Stimulated activated CD8-positive, alpha-beta memory T cell treated with anti-CD3 and anti-CD28 coated beads, Interleukin-15, amount 100 ng/mL, for 4 hours (primary cell): ENCODE measurements at places on chromosomes 12 and 14.
A peak's percentile ranks its signal among the peaks of the same experiment; 100 is the strongest.

DNA sequence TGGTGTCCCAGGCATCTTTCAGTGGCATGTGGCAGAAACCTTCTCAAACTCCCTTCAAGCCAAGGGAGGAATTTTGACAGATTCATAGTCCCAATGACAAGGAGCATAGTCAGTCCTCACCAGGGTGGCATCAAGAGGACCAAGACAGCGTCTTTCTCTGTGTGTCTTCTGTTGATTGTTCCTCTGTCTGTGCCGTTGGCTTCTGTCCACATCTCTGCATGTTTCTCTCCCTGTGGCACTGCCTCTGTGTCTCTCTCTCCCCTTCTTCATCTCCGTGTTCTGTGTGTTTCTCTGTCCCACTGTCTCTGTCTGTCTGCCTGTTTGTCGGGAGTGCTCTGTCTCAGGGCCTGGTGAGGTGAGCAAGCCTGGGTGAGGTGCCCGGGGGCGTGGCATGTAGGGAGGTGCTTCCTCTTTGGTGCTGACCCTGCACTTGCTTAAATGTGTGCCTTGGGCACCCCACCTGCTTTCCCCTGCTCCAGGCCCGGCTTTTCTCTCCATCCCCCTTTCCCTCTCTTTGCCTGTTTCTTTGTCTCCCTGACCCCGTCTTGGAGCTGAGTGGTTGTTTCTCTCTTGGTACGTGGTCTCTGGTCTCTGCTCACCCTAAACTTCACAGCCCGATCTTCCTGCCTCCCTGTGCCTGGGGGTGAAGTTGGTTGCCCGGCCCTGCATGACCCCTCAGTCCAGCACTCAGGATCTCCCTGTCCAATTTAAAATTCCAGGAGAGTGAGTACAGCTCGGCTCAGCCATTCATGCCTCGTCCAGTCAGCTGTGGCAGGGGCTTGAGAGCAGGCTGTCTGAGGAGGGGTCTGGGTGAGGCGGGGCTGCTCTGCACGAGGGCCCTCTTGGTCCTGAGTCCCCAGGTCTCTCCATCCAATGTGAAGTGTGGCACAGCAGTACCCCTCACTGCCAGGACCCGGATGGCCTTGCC lies 28.5 kb downstream of the JDP2 start:
- DNase-seq, result no peak

- DNase-seq, result no peak
Measured at GRCh38 chr12:25126746-25127145, 68.2 kb downstream of the DNAI7 start.

DNA sequence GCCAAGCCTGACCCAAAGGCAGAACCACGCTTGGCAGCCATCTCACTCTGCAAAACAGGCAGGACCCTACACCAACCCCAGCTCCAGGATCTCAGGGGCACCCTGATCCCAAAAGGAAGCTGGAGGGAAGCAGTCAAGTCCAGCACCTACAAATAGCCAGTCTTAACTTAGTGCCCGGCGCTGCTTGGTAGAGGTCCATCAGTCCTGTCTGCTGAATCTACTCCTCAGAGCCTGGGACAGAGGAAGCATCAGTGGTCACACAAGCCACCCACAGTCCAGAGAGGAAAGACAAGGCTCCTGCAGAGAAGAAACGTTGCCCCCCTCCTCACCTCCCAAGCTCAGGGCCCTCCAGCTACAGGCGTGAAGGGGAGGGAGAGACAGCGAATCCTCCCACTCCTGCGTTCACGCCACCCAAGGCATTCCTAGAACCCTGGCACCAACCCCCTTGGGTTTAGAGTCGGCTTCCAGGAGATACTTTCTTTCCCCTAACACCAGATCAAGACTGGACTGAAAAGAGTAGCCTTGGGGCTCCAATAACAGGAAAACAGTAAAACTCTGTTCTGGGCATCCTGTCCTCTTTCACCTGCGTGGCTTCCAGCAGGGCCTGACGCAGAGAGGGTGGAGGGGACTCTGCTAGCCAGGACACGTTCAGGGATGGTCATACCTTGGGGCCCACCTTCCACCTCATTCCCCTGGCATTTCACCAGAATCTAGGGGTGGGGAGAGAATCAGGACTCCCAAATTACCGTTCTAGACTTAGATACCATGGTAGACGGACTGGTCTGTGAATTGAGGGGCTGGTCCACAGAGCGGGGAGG lies 1.2 kb downstream of the PXN start:
- DNase-seq, result no peak

DNA sequence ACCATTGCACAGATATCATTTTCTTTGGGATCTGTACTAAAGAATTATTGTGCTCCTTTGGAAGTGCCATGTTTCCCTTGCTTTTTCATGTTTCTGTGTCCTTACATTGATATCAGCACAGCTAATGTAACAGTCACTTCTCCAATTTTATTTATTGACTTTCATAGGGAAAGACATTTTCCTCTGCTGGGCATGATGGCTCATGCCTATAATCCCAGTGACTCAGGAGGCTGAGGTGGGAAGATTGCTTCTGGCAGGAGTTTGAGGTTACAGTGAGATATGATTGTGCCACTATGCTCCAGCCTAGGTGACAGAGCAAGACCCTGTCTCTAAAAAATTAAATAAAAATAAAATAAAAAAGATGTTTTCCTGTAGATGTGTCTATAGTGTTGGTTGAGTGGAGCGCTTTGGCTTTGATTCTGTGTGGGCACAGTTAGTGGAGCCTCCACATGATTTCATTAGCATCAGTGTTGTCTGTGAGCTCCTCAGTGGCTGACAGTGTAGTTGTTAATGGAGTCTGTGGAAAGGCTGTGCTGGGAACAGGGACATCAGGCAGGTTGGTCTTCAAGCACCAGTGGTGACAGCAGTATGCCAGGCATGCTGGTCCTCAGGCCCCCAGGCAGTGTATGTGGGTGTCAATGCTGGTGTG lies 7.4 kb downstream of the OAS2 start:
- no peak for DNase-seq

DNA sequence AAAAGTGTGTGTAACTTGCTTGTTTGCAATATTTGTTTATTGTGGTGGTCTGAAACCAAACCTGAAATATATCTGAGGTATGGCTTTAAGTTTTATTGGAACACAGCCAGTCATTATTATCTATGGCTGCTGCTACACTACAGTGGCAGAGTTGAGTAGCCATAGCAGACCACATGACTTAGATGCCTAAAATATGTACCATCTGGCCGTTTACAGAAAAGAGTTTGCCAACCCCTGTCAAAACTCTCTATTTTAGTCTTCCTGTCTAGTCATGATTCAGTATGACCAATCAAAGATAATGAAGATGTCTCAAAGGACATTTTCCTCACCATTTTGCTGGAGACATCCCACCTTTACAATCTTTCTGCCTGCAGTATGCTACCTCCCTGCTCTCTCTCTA lies 242.3 kb downstream of the ANO6 start:
- no peak for DNase-seq

DNA sequence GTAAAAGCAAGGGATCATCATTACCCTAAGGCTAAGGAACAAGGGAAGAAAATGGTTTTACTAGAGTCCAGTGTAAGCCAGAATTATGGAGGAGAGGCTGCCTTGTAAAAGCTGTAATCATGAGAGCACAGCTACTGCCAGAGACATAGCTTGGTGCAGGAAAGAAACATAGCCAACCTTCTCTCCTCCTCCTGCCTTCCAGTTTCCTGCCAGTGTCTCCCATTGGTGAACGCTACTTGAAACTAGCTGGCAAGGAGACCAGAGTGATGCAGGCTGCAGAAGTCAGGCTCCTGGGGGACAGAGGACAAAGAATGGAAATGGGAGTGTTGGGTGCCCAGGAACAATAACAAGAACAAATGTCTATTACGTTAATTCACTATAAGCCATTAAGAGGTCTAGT lies 158.5 kb downstream of the NELL2 start:
- DNase-seq, result no peak

DNA sequence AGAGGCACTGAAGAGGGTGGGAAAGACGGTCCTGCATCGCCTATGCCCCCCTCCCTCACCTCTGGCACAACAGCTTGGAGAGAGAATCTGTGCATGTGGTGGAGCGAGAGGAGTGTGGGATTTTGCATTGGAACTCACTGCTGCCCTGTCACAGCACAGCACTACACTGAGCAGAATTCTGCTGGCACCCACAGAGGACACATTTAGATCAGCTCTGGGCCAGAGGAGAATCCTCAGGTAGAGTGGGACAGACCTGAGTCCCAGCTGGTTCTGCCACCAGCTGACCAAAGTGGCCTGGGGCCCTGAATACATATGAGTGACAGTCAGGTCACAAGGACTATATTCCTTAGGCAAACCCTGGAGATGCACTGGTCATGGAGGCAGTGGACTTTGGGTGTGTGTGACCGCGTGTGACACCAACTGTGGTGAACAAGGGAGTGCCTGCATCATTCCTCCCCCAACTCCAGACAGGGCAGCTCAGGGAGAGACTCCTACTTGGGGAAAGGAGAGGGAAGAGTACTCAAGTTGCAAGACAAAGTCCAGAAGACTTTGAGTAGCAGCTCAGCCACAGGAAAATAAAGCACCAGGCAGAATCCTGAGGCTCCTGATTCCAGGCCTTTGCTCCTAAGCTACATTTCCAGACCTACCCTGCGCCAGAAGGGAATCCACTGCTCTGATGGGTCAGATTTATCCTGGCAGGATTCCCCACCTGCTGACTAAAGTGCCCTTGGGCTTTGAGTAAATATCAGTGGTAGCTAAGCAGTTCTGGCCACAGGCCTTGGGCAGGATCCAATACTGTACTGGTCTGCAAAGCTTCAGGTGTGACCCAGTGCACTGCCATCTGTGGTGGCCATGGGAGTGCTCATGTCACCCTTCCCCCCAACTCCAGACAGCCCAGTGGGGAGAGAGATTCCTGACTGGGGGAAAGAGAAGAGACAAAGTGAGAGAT lies 10.6 kb upstream of the ACOT1 start:
- DNase-seq, result no peak

GRCh38 chr12:213527-213932 lies 427 bp downstream of the SLC6A12 start:
- no peak for DNase-seq

DNA sequence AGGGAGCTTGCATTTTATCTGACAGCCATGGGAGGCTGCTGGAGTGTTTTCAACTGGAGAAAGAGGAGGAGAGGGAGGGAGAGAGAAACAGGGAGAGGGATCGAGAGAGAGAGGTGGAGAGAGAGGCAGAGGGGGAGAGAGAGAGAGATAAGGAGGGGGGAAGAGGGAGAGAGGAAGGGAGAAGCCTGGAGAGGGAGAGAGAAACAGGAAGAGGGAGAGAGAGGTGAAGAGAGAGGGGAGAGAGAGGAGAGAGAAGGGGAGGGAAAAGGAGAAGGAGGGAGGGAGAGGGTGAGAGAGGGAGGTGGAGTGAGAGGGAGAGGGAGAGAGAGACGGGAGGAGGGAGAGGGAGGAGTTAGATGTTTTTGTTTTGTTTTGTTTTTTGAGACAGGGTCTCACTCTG lies 45.6 kb downstream of the DNAH10 start:
- DNase-seq, result no peak

GRCh38 chr12:102848832-102849231 lies 68.2 kb downstream of the PAH start:
- DNase-seq, result no peak

GRCh38 chr14:69716478-69717187 lies 50.3 kb upstream of the SRSF5 start:
- peak; percentile 17 for DNase-seq

DNA sequence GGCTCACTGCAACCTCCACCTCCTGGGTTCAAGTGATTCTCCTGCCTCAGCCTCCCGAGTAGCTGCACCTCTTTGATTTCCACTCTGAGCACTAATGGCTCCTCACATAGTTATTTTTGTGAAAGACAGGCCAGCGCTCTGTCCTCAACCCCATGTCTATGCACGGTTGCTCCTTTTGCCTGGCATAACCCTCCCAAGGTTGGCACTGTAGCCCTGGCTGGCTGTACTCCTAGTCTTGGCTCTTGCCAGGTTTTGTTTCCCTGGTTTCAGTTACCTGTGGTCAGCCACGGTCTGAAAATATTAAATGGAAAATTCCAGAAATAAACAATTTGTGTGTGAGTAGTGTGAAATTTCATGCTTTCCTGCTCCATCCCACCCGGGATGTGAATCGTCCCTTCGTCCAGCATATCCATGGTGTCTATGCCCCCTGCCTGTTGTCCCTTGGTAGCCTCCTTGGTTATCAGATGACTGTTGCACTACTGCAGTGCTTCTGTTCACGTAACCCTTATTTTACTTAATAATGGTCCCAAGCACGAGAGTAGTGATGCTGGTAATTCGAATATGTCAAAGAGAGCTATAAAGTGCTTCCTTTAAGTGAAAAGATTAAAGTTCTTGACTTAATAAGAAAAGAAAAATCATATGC lies 12.3 kb upstream of the DCD start:
- no peak for DNase-seq

GRCh38 chr14:103930051-103930604 lies 1.9 kb downstream of the TDRD9 start:
- DNase-seq, result no peak

DNA sequence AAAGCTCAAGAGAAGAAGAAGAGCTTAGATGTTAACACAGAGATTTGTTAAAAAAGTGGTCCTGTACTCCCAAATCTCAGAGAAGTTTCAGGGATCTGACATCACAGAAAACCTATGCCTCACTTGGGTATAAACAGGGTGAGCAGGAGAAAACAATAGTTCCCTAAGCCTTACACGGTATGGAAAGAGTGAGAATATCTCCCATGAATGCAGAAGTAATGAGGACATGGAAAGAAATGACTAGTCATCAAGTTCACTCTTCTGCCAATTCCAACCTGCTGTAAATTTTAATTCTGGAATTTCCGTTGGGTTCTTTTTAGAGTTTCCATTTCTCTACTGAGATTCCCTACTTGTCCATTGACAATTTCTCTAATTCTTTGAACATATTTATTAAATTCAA lies 6.2 kb upstream of the PTGER2 start:
- no peak for DNase-seq

DNA sequence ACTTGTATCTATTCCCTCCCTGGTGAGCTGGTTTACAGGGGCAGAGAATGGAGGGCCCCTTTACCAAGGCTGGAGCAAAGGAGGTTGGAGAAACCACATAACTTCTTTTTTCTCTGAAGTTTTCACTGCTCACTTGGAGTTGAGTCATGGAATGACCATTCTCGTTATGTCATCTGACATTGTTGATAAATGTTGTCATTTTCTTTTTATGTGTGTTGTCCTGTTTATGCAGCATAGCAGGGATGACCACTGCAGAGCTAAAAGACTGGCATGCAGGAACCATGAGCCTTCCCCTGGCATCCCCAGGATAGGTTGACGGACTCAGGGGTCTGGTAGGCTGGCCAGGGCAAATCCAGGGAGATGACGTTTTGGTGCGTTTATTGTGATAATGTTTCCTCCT lies 256.8 kb upstream of the DDHD1 start:
- no peak for DNase-seq

DNA sequence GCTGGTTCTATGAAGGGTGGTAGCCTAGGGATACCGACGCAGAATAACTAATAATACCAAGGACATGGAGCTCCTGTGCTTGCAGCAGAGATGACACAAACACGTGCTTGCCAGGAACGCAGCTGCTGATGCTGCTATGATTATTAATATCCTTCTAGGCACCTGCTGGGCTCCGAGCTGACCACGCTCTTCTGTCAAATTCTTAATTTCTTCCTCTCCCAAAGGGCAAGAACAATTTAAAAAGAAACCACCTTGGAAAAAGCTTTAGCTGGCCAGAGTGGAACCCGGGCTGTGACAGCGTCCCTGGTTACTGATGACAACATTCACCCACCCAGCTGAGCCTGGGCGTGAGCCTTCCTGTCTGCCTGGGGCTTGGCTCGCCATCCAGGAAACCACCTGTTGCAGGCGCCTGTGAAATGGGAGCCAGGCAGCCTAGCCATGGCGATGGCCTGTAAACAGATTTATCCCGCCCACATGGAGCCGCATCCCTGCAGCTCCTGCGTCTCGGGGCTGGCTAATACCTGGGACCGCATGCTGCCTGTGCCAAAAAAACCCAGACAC lies 28.8 kb downstream of the CLMN start:
- no peak for DNase-seq
